Stimulated activated CD8-positive, alpha-beta memory T cell treated with anti-CD3 and anti-CD28 coated beads, Interleukin-15, amount 100 ng/mL, for 48 hours (primary cell): ENCODE measurements at places on chromosomes 4 and X.

- no peak for DNase-seq
Observed at GRCh38 chr4:37051111-37051510, 193.4 kb upstream of the NWD2 start.

DNA sequence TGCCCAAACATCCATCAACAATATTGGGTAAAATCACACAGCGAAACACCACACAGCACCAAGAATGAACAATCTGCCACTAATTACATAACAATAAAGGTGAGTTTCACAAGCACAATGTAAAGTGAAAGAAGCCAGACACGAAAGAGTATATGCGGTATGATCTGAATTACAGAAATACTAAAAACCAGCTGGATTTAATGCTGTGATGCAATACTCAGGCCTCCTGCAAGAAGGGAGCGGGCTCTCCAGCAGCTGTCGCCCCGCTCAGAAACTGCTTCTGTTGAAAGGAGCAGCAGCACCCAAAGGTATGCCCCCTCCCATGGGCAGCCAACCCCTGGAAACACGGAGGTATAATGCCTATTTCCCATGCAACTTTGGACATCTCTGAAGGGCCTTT, 77.0 kb downstream of the PAPSS1 start:
- DNase-seq, result no peak

DNA sequence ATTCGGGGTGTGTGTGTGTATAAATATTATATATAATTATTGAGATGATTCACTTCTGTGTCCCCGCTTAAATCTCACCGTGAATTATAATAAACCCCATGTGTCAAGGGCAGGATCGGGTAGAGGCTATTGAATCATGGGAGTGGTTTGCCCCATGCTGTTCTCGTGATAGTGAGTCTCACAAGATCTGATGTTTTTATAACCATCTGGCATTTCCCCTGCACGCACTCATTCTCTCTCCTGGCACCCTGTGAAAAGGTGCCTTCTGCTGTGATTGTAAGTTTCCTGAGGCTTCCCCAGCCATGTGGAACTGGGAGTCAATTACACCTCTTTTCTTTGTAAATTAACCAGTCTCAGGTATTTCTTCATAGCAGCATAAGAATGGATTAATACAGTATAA, 851.4 kb upstream of the AGA start:
- DNase-seq, result no peak

DNA sequence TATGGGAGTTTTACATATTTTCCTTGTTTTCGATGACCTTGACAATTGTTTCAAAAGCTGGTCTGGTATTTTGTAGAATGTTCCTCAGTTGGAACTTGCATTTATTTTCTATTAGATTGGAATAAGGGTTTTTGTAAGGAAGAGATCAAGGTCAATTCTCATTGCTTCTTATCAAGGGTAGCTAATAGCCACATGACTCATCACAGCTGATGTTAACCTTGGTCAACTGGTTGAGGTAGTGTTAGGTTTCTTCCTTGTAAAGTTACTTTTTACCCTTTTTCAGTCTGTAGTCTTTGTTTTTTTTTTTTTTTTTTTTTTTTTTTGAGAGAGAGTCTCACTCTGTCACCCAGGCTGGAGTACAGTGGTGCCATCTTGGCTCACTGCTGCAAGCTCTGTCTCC, 257.2 kb downstream of the SNCA start:
- DNase-seq, result no peak

DNA sequence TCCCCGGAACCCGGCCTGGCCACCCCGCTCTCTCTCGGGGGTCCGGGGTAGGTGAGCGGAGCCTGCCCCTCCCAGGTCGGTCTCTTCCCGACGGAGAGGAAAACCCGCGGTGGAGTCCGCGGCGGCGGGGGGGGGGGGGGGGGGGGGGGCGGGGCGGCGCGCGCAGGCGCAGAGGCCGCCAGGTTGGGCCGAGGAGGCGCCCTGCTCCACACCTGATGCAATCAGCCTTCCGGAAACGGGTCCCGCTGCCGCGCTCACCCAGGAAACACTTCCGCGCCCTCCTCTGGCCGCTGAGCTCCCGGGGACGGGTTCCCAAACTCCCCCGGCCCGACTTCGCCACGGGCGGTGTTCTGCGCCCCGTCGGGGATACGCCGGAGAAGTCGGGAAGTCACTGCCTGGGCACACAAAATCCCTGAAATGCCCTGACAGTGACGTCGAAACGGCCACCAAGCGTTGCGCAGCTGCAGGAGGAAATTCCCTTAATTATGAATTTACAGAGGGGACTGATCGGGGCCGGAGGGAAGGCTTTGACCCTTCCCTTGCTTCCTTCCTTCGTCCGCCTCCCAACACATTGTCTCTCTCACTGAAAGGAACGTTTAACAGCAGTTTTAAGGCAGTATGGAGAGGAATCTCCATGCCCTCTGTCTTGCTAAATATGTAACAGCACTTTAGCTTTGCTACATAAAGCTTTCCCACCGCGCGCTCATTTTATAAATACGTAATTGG, 2.1 kb upstream of the APBB2 start:
- DNase-seq, result peak; percentile 56

- no peak for DNase-seq
Observed at GRCh38 chrX:17967888-17968287, 106.8 kb upstream of the RAI2 start.

DNA sequence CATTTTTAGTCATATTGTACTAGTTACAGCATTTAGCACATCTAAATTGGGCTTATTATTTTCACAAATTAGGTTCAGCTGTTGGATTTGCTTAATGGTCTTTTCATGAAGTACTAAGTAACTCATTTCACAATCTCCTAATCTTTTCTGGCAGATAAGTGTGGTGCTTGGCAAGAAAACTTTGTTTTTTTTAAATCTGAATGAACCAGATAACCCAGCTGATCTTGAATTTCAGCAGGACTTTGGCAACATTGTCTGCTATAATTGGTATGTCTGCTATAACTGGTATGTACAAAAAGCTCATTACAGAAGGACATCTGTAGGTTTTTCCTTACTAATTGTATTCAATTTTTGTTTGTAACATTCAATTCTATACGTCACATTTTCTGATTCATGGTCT, 22.7 kb downstream of the WDR19 start:
- no peak for DNase-seq

DNA sequence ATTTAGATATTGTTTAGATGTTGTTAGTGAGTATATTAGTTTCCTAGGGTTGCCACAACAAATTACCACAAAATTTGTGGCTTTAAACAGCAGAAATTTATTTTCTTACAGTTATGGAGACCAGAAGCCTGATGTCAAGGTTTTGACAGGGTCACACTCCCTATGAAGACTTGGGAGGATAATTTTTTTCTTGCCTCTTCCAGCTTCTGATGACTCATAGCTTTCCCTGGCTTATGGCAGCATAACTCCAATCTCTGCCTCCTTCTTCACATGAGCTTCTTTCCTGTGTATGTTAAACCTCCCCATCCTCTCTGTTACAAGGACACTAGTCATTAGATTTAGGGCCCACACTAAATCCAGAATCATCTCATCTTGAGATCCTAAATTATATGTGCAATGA, 20.9 kb upstream of the RAB40A start:
- no peak for DNase-seq
